ENCODE measurements at places on chromosomes 13 and 19. TPM values are rescaled to one million over a fixed set of nuclear protein-coding genes. Genes with fewer than 3 reads are reported as not detected.

DNA sequence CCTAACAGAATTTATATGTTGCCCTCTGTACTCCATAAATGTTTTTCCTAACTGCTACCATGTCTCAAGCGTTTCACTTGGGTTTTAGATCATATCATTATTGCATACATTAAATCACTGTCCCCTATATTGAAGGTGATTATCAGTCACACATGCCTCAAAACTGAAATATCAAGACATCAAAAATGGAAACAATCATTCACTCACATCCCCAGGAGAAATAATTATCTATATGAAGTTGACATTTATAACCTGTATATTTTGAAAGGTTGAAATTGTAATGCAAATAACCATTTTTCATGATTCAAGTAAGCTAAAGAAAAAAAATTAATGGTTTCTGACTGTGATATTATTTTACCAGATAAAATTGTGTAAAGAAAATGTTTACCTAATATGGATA, 1695.0 kb downstream of the SLITRK1 start:
- no peak for ATAC-seq

Gene ZNF730
- 0.27 TPM for total RNA-seq

GRCh38 chr19:11422163-11423065, 3.3 kb upstream of the RGL3 start:
- ATAC-seq, result peak; percentile 54

Gene PLK5
- not detected for total RNA-seq

Gene KCNC3
- 0.16 TPM for total RNA-seq

Gene PRKCG
- total RNA-seq, result not detected

Gene SPC24
- 6.8 TPM for total RNA-seq

DNA sequence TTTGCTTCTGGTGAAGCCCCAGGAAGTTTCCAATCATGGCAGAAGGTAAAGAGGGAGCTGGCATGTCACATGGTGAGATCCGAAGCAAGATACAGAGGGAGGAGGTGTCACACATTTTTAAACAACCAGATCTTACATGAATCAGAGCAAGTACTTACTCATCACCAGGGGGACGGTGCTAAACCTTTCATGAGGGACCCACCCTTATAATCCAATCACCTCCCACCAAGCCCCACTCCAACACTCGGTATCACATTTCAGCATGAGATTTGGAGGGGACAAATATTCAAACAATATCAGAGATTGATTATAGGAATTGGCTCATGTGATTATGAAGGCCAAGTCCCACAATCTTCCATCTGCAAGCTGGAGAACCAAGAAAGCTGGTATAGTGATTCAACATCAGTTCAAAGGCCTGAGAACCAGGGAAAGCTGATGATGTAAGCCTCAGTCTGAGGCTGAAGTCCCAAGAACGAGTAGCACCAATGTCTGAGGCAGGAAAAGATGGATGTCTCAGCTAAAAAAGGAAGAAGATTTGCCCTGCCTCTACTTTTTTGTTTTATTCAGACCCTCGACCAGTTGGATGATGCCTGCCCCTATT, 58.6 kb upstream of the WDFY2 start:
- no peak for ATAC-seq

Gene SMIM44
- total RNA-seq, result not detected

GRCh38 chr19:19262190-19263057, 10.7 kb downstream of the TM6SF2 start:
- no peak for ATAC-seq

- ATAC-seq, result no peak
These were observed 4.7 kb downstream of the SLC1A5 start for GRCh38 chr19:46783670-46784069.

Gene PDX1
- not detected for total RNA-seq

Gene PRR20A
- total RNA-seq, result not detected

DNA sequence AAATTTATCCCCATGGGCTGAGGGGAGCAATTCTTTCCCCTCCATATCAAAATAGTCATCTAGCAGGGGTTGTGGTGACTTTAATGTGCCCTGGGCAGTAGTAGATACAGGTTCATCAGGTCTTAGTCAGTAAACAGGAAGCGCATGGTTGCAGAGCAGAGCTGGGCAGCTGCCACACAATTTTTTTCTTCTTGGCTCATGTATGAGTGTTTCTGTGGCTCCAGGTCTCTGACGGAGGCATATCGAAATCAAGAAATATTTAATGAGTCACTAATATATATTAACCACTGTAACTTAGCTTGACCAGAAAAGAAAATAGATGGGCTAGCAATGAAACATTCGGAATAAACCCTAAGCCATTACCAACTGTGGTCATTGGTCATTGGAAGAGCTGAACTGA, 68.4 kb upstream of the UBL3 start:
- ATAC-seq, result no peak

DNA sequence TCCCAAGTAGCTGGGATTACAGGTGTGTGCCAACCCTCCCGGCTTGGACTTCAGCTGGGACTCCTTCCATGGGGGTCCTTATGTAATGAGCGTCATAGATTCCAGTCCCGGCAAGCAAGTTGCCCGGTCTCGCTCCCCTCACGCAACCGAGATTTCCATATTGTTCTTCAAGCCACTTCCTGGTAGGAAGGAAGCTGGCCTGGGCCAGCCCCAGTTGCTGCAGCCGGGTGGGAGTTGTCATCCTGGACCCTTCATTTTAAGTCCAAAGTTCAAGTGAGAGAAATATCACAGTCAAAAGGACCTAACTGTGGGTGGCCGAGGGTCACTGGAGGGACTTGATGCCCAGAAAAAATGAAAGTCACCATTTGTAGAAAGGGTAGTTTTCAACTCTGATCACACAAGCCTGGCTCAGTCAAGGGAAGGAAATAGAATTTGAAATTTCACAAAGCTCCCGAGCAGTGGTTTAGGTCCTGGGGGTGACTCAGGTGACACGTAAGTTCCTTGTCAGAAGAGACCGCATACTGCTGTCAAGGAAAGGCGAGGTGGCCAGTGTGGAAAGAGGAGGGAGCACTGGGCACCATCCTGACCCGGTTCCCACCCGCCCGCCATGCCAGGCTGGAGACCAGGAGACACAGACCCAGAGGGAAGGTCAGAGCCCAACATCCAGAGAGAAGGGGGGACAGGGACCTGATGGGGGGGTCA, 5.3 kb downstream of the FGF21 start:
- no peak for ATAC-seq

GRCh38 chr19:7505682-7506384, 10.1 kb upstream of the ZNF358 start:
- peak; percentile 17 for ATAC-seq

Gene ATP8B3
- total RNA-seq, result 0.62 TPM

DNA sequence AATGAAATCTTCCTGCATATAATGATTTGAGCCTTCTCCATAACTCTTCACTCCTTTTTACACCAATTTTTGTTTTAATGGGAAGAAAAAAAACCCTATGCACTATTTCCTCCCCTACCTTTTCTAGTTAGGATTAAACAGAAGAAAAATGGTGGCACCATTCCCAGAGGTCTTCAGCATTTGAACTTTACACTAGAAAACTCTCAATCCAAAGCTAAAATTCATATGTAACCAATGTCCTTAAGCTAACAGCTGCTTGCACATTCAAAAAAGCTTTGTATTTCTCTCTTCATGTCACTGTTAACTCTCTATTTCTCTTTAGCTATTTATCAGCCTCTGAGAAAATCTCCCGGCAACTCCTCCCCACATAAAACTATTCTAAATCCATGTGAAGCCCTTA, 90.3 kb upstream of the UBL3 start:
- ATAC-seq, result no peak

Gene KLHL1
- not detected for total RNA-seq

DNA sequence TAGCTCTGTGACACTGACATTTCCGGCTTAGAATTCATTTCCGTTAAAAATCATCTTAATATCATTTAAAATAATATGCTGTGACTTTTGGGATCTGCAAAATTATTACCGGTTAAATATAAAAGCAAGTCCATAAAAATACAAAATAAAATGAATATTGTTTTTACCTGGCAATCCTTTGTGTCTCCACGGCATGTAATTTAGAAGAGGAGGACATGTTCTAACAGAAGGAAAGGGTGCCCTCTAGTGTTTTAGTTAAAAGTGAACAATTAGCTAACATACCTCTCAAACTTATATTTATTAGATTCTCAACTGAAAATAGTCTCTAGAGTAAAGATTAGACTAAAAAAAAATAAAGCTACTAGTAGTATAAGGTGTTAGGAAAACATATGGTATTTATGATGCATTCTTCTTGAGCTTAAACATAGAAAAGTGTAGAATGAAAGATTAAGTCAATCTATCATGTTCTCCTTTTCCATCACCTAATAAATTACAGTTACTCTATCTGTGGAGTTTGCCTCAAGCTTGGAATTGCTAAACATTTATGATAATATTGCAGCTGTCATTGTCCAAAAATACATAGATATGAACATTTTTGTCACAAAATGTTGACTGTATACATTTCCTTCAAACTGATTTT, 676.7 kb upstream of the SPRY2 start:
- ATAC-seq, result no peak

Gene CYP4F2
- total RNA-seq, result not detected

DNA sequence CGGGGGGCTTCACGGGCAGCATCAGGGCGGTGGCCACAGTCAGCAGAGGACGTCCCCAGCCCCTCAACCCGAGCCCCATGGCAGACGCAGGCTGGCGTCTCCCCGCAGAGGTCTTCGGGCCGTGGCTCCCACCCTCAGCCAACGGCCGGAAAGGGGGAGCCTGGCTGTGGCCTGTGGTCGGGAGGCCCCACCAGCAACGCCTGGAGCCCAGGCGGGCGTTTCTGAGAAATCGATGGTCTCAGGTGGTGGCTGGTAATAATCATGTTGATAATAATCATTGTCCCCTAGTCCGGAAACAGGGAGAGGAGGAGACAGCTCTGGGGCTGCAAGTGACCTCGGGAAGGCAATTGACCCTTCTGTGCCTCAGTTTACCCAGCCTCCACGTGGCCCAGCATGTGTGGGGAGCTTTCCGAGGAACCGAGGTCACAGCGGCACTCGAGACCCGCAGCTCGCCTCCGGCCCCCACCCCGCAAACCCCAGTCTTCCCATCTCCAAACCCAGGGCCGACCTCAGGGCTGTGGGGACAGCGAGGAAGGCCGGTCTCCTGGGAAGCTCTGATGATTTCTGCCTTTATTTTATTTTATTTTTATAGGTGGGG, at the start of gene PRSS57:
PRSS57 (minus strand) TSS at position 101 of the 598 bp plus-strand sequence; CDS start at position 79, 22 bp downstream.
- ATAC-seq, result no peak

DNA sequence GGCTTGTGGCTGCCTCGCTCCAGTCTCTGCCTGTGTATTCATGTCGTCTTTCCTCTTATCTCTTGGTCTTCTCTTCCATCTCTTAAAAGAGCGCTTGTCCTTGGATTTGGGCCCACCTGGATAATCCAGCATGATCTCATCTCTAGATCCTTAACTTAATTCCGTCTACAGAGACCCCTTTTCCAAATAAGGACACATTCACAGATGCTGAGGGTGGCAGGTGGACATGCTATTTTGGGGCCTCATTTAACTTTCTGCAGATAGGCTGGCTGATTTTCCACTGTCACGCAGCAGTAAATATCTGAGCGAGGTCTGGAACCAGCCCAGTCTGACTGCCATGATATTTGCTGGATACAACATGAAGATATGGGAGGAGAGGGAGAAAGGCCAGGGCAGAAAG, 41.5 kb upstream of the TSHZ3 start:
- no peak for ATAC-seq

GRCh38 chr13:98746968-98747367, 5.5 kb downstream of the SLC15A1 start:
- ATAC-seq, result no peak

GRCh38 chr13:66322193-66322740, 907.9 kb downstream of the PCDH9 start:
- no peak for ATAC-seq

Gene SBNO2
- 24.7 TPM for total RNA-seq

DNA sequence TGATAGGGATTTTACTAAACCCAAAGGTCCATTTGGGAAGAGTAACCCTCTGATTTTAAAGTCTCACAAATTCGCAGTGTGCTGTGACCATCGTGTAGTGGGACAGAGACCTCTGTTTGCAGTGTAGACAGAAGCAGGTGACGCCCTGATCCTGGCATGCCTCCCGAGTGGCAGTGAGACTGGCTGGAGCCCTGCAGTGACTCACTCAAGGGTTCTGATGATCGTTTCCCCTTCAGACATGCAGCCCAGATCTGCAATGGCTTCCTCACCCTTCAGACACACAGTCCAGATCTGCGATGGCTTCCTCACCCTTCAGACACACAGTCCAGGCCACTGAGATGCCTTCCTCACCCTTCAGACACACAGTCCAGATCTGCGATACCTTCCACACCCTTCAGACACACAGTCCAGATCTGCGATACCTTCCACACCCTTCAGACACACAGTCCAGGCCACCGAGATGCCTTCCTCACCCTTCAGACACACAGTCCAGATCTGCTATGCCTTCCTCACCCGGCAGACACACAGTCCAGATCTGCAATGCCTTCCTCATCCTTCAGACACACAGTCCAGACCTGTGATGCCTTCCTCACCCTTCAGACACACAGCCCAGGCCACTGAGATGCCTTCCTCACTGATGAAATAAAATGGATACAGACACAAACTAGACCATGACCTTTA, 125.2 kb downstream of the ATP11A start:
- ATAC-seq, result no peak

DNA sequence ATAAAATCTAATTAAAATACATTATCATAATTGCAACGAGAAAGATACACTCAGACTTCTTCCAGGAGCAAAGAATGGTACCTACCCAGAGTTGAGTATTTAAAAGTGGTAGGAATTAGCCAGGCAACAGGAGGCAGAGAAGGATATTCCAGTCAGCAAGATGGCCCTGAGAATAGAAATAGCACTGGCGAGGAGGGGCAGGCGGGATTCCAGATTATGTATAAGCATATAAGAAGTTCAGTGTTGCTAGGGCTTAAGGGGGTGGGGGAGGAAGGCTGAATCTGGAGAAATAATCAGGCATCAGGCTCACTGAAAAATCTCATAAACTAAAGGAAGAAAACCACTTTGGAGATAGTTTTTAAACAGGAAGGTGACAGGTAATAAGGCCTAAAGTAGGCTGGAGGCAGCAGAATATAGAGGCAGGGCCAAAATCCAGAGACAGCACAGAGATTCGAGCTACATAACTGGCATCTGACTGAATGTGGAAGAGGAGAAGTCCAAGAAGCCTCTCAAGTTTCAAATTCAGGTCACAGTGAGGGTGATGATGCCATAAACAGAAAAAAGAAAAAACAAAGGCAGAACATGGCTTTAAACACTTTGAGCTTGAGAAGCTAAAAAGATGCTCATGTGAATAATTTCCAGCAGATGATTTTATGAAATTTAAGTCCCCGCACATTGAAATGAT, 7.5 kb downstream of the KPNA3 start:
- no peak for ATAC-seq

DNA sequence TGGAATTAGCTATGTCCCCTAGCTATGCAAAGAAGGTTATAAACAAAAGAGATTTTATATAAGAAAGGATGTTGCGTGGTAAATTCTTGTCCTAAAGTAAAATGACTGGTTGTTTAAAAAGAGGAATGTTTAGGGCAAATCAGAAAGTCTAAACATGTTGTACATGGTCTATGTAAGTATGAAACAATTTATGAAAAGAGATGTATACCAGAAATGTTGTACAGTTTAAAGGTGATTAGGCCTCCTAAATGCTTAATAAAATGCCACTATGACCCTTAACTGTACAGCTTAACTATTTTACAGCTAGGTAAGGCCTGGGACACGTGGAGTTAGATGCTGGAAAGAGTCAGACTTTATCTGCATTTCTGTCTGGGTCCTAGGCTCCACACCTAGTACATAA, 775.9 kb upstream of the KLHL1 start:
- no peak for ATAC-seq

Data from gastroesophageal sphincter (tissue), 4 donors.